ENCODE measurements at places on chromosomes 6 and 20.

- no peak for DNase-seq
Observed at GRCh38 chr20:50304923-50305635, 114.4 kb downstream of the CEBPB start.

DNA sequence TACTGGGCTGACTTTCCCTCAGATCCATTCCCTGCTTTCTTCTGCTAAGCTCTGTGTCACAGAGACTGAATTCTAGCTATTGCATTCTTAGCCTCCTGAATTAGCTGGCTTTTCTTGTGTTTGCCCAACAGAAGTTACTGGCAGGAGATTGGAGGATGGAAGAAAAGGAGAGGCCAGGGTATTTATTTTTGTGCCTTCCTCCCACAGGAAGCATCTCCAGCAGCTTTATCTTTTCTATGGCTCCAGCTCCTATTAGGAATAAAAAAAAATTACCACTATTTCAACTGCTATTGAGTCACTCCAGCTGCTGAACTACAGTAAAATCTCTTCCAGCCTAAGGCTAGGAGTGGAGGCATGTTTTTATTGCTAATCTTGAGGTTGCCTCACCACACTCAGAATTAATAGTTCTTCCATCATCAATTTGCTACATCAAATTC is 492.4 kb downstream of the RFPL4B start:
- DNase-seq, result no peak

DNA sequence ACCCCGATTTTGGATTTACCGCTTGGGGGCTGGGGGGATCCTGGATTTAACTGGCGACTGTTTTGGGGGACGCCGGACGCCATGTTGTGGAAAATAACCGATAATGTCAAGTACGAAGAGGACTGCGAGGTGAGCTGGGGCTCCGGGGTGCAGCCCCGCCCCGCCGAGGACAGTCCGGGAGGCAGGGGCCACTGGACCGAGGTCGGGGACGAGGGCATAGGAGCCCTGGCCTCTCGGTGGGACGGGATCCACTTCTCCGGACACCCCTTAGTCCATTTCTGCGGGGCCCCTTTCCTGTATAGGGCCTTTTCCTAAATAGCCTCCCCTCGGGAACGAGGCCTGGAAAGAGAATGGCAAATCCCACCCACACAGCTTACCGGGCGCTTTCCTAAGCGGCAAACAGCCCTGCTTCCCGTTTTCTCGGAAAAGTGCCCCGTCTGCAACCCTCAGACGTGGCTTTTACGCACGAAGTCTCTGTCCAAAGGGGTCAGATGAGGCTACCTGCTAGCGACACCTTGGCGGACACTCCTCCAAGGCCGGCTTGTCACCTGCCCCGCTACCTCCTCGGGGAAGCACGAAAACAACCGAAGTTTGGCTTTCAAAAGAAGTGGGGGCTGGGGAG is 469 bp downstream of the TFAP2C start:
- no peak for DNase-seq

- DNase-seq, result no peak
Observed at GRCh38 chr6:79574630-79575225, 37.5 kb upstream of the LCA5 start.

GRCh38 chr20:31785089-31785488 is 34.1 kb upstream of the MYLK2 start:
- no peak for DNase-seq

GRCh38 chr6:39037707-39038106 is 10.9 kb upstream of the GLP1R start:
- DNase-seq, result no peak

All from activated CD4-positive, alpha-beta T cell treated with anti-CD3 and anti-CD28 coated beads for 48 hours (primary cell).